ENCODE measurements at places on chromosomes 6 and 20.

DNA sequence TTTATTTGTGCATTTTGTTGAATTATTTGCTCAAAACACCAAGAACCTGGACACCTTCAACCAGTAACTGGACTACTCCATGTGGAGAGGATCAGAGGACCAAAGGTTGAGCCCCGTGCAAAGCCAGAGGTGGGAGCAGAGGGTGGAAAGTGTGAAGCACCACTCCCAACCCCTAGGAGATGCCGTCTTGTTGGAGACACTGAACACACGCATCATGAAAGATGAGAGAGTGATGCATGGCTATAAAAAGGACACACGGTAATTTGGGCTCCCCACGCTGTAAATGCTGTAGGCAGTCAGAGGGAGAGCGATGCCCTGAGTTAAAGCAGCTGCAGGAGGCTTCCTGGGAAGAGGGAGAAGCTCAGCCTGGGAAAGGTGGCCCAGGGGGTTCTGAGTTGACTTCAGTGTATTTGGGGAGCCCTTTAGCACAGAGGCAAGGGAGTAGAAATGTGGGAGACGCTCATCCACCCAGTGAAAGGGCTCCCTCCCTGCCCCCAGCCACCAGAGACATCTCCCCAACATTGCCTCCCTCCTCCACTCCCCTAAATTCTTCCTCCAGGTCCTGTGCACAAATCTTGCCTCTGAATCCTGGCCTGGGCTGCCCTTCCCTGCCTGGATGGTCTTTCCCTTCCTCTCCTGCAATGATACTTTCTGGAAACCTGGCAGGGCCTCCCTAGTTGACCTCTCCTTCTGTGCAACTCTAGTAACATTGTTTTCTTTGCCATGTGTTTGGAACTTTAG lies 55.8 kb upstream of the IYD start:
- no peaks in the 10 kb centered on the region for H3K36me3 ChIP-seq
- H3K4me3 ChIP-seq = no peak overlapping the region
- peaks cover 7% of the 10 kb centered on the region for H3K27me3 ChIP-seq
- DNase-seq = no peak
- H3K4me1 ChIP-seq = no peaks in the 10 kb centered on the region
- no peak overlapping the region for H3K27ac ChIP-seq

- DNase-seq = no peak
- H3K4me3 ChIP-seq = no peak overlapping the region
- no peak overlapping the region for H3K27ac ChIP-seq
- peaks cover 5% of the 10 kb centered on the region for H3K27me3 ChIP-seq
- no peaks in the 10 kb centered on the region for H3K36me3 ChIP-seq
These were observed 166.7 kb downstream of the DLL1 start for GRCh38 chr6:170124150-170124549.

GRCh38 chr6:88574651-88575050 lies 388.8 kb downstream of the RNGTT start:
- H3K4me1 ChIP-seq = no peaks in the 10 kb centered on the region
- H3K4me3 ChIP-seq = no peak overlapping the region
- no peaks in the 10 kb centered on the region for H3K36me3 ChIP-seq

- no peak overlapping the region for H3K27ac ChIP-seq
- no peak overlapping the region for H3K4me3 ChIP-seq
- DNase-seq = no peak
- peaks cover 15% of the 10 kb centered on the region for H3K36me3 ChIP-seq
These were observed 20.8 kb downstream of the ZC2HC1B start for GRCh38 chr6:143885116-143885515.

- H3K27ac ChIP-seq = peak overlapping the region; percentile 80
- peaks cover 21% of the 10 kb centered on the region for H3K4me1 ChIP-seq
- peak overlapping the region; percentile 88 for H3K4me3 ChIP-seq
- peak; percentile 63 for DNase-seq
These were observed 4.5 kb downstream of the TP53INP2 start for GRCh38 chr20:34708621-34709043.

DNA sequence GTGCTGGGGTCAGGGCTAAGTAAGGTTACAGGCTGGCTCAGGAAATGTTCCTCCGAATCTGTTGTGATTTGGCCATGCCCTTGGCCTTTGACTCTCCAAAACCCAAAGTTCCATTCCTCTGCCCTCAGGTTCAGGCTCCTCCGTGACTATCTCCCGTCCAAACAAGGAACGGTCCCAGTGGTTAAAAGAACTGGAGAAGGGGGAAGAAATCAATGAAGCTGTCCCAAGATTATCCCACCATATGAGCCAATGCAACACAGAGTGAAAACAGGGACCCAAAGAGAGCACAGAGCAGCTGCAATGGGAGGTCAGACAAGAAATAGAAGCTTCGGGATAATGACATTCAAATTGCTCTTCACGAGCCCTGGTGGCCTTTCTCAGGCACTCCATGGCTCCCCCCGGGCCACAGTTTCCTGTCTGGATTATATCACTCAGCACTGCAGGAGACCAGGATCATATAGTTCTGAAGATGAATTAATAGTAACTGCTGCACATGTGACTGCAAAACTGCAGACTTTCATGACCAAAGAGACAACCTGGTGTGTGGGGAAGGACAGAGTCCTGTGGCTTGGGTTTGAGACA lies 211.3 kb downstream of the ZNF217 start:
- no peaks in the 10 kb centered on the region for H3K36me3 ChIP-seq
- no peak for DNase-seq
- H3K27ac ChIP-seq = no peak overlapping the region

GRCh38 chr6:132995432-132995831 lies 181.1 kb downstream of the RPS12 start:
- no peaks in the 10 kb centered on the region for H3K36me3 ChIP-seq
- H3K27me3 ChIP-seq = peaks cover 2% of the 10 kb centered on the region
- no peak overlapping the region for H3K4me3 ChIP-seq
- H3K27ac ChIP-seq = no peak overlapping the region
- no peaks in the 10 kb centered on the region for H3K4me1 ChIP-seq

- H3K27me3 ChIP-seq = peaks cover 5% of the 10 kb centered on the region
- no peaks in the 10 kb centered on the region for H3K36me3 ChIP-seq
- no peak overlapping the region for H3K4me3 ChIP-seq
- no peak overlapping the region for H3K27ac ChIP-seq
- DNase-seq = no peak
These were observed 504.0 kb downstream of the RFPL4B start for GRCh38 chr6:112851146-112851545.

- H3K4me3 ChIP-seq = no peak overlapping the region
- H3K27ac ChIP-seq = no peak overlapping the region
- H3K27me3 ChIP-seq = no peaks in the 10 kb centered on the region
- no peaks in the 10 kb centered on the region for H3K4me1 ChIP-seq
These were observed 91.0 kb upstream of the SNX9 start for GRCh38 chr6:157732007-157732406.

- no peak for DNase-seq
- H3K4me1 ChIP-seq = peaks cover 25% of the 10 kb centered on the region
- H3K27ac ChIP-seq = no peak overlapping the region
These were observed 9.8 kb upstream of the AMD1 start for GRCh38 chr6:110864824-110865223.

- H3K27ac ChIP-seq = no peak overlapping the region
- no peaks in the 10 kb centered on the region for H3K27me3 ChIP-seq
- no peaks in the 10 kb centered on the region for H3K36me3 ChIP-seq
- peak overlapping the region; percentile 13 for H3K4me3 ChIP-seq
- no peak for DNase-seq
- peaks cover 64% of the 10 kb centered on the region for H3K4me1 ChIP-seq
These were observed 22.9 kb downstream of the QKI start for GRCh38 chr6:163437466-163437865.

DNA sequence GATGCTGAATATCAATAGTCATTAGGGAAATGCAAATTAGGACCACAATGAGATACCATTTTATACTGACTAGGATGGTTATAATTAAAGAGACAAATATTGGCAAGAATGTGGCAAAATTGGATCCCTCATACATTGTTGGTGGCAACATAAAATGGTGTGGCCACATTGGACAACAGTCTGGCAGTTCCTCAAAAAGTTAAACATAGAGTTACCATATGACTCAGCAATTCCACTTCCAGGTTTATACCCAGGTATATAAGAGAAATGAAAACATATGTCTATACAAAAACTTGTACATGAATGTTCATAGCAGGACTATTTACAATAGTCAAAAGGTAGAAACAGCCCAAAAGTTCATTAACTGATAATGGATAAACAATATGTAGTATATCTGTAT lies 2.0 kb upstream of the CRIP3 start:
- no peak overlapping the region for H3K4me3 ChIP-seq
- peaks cover 74% of the 10 kb centered on the region for H3K4me1 ChIP-seq
- no peak overlapping the region for H3K27ac ChIP-seq
- H3K36me3 ChIP-seq = peaks cover 10% of the 10 kb centered on the region
- DNase-seq = no peak

- no peaks in the 10 kb centered on the region for H3K4me1 ChIP-seq
- DNase-seq = no peak
- no peak overlapping the region for H3K4me3 ChIP-seq
- H3K27me3 ChIP-seq = no peaks in the 10 kb centered on the region
- H3K36me3 ChIP-seq = peaks cover 18% of the 10 kb centered on the region
These were observed 42.6 kb downstream of the OSTM1 start for GRCh38 chr6:108031968-108032367.

GRCh38 chr6:157790548-157791160 lies 32.4 kb upstream of the SNX9 start:
- H3K27ac ChIP-seq = no peak overlapping the region
- peaks cover 4% of the 10 kb centered on the region for H3K4me1 ChIP-seq
- no peak overlapping the region for H3K4me3 ChIP-seq
- no peaks in the 10 kb centered on the region for H3K27me3 ChIP-seq
- no peak for DNase-seq
- H3K36me3 ChIP-seq = no peaks in the 10 kb centered on the region

- peaks cover 3% of the 10 kb centered on the region for H3K27me3 ChIP-seq
- H3K36me3 ChIP-seq = no peaks in the 10 kb centered on the region
- no peak overlapping the region for H3K4me3 ChIP-seq
- no peak for DNase-seq
- no peaks in the 10 kb centered on the region for H3K4me1 ChIP-seq
These were observed 338.7 kb upstream of the ARID1B start for GRCh38 chr6:156438350-156438923.

DNA sequence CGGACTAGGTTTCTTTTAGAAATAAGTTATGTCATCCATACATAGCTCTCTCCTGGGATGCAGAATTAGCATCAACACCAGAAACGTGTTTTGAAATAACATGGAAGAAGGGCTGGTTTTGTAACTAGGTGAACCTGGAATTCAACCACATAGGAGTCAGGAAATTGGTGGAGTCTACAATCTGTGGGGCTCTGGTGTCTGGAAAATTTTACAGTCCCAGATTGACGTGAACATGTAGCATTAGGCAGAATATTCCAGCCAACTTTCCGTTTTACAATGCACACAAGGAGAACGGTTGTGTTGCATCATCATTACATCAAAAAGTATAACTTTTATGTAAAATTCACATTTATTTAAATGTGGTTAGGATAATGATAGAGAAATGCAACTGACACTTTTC lies 1.9 kb downstream of the KCNQ5 start:
- no peak for DNase-seq
- peaks cover 53% of the 10 kb centered on the region for H3K4me1 ChIP-seq
- peak overlapping the region; percentile 96 for H3K4me3 ChIP-seq
- H3K36me3 ChIP-seq = peaks cover 8% of the 10 kb centered on the region

DNA sequence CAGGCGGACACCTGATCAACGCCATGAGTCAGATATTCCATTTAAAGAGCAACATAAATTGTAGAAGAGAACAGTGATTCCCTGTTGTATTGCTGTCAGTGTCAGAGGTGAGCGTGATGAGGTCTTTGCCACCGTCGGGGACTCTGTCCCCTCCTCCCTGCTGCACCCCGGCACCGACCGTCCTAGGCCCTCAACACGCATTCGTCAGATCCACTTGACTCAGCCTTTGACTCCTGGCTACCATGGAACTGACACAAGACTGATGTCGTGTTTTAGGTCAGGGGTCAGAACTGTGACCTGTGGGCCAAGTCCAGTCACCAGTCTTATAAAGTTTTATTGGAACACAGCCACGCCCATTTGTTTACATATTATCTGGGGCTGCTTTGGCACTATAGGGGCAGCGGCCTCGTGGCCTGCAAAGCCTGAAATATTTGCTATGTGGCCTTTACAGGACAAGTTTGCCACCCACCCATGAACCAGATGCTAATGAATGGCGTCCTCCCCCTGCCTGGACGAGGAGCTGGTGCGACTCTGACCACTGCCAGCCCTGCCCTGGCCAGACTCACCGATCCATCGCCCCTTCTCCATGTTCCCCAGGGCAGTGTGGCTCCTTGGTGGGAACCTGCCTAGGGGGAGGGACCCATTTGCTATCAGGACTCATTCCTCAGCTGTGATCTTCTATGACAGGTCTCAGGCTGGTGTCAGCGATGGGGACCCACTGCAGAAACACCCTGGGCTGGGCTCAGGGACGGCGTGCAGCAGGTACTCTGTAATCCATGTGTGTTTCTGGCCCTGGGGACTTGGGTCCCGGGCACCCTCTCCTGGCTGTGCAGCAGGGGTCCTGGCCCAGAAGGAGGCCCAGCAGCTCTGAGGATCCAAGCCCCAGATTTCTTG lies 37.5 kb upstream of the PHACTR3 start:
- no peak overlapping the region for H3K27ac ChIP-seq
- H3K36me3 ChIP-seq = no peaks in the 10 kb centered on the region
- no peak overlapping the region for H3K4me3 ChIP-seq
- no peak for DNase-seq

DNA sequence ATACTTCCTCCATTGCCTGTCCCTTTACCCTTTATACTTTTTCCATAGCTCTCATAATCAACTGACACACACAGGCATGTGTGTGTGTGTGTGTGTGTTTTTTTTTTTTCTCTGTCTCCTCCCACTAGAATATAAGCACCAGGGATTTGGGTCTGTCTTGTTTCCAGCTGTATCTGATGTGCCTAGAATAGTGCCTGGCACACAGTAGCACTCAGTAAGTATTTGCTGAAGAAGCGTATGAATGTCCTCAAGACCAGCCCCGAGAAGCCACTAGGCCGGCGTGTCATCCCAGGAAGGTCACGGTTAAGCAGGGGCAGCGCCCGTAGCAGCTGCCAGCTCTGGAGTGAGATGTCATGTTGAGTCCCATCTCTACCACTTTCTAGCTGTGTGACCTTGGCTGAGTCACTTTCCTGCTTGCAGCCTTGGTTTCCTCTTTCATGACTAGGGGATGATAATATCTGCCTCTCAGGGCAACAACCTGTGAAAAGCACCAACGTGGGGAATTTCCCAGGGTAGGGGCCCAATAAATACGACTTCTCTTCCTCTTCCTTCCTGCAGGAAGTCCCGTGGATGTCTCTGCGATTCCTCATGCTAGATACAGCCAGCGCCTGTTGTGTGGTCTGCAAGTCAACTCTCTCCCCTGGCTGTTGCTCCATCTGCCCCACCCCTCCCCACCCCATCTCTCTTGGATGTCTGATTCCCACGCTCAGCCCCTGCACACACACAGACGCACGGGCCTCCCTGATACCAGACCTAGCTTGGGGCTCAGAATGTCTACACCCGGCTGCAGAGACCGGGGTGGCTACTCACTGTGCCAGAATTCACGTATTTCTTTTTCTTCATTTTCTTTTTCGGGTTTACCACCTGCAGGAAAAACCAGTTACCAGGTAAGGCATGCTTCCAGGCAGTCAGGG lies 58.1 kb downstream of the RAB44 start:
- peak overlapping the region; percentile 97 for H3K27ac ChIP-seq
- no peaks in the 10 kb centered on the region for H3K27me3 ChIP-seq
- H3K36me3 ChIP-seq = peaks cover 24% of the 10 kb centered on the region
- DNase-seq = peak; percentile 51
- H3K4me3 ChIP-seq = peak overlapping the region; percentile 90

Measured in activated B cell treated with CpG ODN at 0.5 μM for 24 hours (primary cell).